ENCODE measurements at places on chromosomes 2 and 18. TPM values are rescaled to one million over a fixed set of nuclear protein-coding genes. Genes with fewer than 3 reads are reported as not detected.

DNA sequence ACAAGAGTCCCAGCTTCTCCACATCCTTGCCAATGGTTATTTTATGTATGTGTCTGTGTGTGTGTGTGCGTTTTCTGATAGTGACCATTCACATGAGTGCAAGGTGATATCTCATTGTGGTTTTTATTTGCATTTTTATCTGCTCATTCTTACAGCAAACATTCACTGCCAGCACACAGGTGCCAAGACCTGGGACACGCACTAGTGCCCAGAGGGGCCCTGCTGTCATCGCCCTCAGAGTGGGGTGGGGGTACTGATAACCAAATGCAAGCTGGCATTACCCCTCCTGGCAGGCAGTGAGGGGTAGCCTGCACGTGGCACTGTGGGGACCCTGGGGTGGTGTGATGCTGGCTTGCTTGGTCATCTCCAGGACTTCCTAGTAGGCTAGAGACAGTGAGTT, 285.4 kb downstream of the LPIN1 start:
- DNase-seq = no peak

GRCh38 chr2:64338108-64338507, 115.9 kb upstream of the LGALSL start:
- DNase-seq = no peak

TM4SF20 gene
- not detected for total RNA-seq

TBR1 gene
- total RNA-seq = not detected

DNA sequence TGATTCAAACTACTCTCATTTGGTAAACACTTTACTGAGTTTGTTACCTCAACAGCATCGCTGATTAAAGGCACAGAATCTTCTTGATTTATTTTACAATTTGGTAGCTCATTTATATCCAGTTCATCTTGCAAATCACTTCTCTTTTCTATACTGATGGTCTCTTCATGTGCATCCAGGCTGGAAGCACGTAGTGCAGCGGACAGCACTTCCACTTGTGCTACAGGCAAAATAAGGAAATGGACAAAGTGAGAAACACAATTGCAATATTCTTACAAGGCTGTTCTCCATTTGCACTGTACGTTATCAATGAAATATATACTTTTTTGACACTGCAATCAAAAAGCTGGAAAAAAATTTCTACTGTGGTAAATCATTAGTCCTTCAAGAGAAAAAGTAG, 51.0 kb downstream of the PPP4R1 start:
- DNase-seq = no peak

ELOA2 gene
- 0.38 TPM for total RNA-seq

SLC4A5 gene
- 2.3 TPM for total RNA-seq
